ENCODE measurements at places on chromosomes 6 and 20. TPM values are rescaled to one million over a fixed set of nuclear protein-coding genes. Genes with fewer than 3 reads are reported as not detected.

ELOVL2 gene
- total RNA-seq: not detected

SLC17A2 gene
- total RNA-seq: not detected

MYT1 gene
- total RNA-seq: not detected

TSPO2 gene
- not detected for total RNA-seq

RAET1L gene
- total RNA-seq: not detected

TCFL5 gene
- total RNA-seq: 23.2 TPM

OR2J3 gene
- total RNA-seq: not detected

FRK gene
- total RNA-seq: 7.8 TPM

PCIF1 gene
- 32.5 TPM for total RNA-seq

DNA sequence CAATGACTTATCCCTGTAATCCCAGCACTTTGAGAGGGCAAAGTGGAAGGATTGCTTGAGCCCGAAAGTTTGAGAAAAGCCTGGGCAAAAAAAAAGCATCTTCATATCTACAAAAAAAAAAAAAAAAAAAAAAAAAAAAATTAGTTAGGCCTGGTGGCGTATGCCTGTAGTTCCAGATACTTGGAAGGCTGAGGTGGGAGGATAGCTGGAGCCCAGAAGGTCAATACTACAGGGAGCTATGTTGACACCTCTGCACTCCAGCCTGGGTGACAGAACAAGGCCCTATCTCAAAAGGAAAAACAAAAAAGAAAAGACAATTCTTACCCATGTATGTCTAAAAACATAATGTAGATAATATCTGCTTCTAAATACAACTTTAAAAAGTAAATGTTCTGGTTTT, 27.2 kb downstream of the CRISP1 start:
- DNase-seq: no peak

- no peak for DNase-seq
These were observed 55.6 kb upstream of the ZMYND8 start for GRCh38 chr20:47412083-47412482.

- DNase-seq: no peak
These were observed 66.9 kb downstream of the SYNJ2 start for GRCh38 chr6:158048589-158048988.

GRCh38 chr20:58153121-58153520, 75.3 kb downstream of the ANKRD60 start:
- no peak for DNase-seq

DNA sequence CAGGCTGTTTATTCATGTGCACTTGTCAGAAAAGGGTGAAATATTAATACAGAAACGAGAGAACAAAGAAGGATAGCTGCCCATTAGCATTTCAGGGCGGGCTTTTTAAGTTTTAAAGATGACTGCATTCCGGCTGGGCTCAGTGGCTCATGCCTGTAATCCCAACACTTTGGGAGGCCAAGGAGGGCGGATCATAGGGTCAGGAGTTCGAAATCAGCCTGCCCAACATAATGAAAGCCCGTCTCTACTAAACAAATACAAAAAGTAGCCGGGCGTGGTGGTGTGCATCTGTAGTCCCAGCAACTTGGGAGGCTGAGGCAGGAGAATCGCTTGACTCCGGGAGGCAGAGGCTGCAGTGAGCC, 130.5 kb downstream of the HFE start:
- DNase-seq: no peak

DNA sequence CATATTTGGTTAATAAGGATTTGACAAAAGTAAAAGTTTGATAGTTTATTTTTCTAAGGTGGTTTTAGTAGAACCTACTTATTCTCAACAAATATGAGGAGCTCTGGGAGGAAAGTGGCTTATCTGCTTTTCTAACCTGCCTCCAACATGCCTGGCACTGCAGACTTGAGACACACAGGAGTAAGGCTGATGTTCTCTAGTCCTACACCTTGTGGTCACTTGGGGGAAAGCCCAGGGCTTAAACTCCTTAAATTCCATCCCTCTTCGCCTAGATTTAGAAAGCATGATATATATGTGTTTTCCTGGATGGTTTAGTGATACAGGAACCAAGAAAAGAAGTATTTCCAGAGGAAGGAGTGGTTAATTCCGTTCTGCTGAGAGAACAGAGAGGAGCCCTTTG, 39.9 kb upstream of the SAMD5 start:
- DNase-seq: no peak

GRCh38 chr6:166561771-166562359, 24.6 kb downstream of the RAMACL start:
- DNase-seq: peak; percentile 35

- peak; percentile 61 for DNase-seq
These were observed 3.8 kb downstream of the TRAF3IP2 start for GRCh38 chr6:111601886-111602285.

DNA sequence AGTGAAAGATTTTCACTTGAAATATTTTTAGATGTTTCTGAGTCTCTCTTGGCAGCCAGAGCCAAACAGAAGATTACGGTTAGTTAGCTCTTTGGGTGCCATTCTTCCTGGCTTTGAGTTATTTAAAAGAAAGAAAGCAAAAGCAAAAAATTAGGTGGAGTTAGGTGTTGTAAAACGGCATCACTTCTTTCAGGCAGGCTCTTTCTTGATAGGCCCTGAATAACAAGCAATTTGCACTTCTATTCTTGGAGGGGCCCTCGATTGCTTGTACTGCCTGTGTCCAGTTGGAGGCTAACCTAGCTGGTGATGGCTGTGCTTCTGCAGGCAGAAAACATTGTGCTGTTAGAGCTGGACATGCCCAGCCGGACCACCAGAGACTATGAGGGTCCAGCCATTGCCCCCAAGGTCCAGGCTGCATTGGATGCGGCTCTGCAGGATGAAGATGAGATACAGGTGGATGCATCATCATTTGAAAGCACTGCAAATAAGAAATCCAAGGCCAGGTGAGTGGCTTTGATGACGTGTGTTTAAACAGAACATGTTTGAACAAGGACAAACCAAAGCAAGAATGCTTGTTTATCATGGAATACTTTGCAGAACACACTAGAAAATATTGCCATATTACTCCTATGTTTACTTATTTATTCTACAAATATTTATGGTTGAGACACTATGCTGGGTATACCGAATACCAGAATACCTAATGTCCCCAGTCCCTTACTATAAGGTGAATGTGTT, 28.1 kb upstream of the ASXL1 start:
- no peak for DNase-seq

- peak; percentile 81 for DNase-seq
These were observed 6.1 kb downstream of the UBD start for GRCh38 chr6:29553268-29554057.

- peak; percentile 17 for DNase-seq
These were observed 168.4 kb downstream of the CARMIL1 start for GRCh38 chr6:25447570-25447929.

GRCh38 chr6:109239651-109240321, 142.5 kb downstream of the CD164 start:
- peak; percentile 51 for DNase-seq

- DNase-seq: peak; percentile 62
These were observed 81.6 kb upstream of the PREP start for GRCh38 chr6:105484238-105485161.

DNA sequence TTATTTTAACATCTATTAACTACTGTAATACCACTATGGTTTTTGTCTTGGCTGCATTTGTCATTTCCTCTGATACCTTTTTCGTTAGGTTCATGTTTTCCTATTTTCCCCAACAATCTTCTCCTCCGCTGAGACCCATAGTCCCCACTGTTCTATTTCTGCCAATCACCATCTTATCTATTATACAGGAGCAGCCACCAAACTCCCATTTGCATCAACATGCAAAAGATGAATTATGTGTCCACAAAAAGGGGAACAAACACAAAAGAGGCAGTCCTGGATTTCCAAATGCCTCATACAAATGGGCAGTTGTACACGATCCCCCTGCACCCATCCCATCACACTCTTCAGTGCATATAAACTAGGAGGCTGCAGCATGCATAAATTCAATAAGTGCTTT, 121.7 kb upstream of the MYLIP start:
- DNase-seq: no peak

DNA sequence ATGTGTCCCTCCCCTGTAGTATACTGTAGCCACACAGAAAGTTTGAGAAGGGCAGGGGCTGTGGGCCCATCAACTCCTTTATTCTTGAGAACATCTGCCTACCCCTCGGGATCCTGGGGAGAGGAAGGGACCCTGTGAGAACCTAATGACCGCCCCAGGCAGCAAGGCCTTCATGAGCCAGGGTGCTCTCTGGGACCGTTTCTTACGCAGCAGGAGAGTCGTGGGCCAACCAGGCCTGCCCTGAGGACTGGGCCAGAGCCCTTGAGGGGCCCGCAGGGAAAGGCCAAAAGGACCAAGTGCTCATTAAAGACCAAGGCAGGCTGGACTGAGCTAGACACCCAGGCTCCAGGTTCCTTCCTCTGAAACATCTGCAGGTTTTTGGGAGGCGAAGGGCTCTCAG, 5.2 kb downstream of the SGK2 start:
- no peak for DNase-seq

- DNase-seq: peak; percentile 24
These were observed 46.8 kb downstream of the DSTN start for GRCh38 chr20:17616480-17617211.

- DNase-seq: no peak
These were observed 23.0 kb upstream of the MDFI start for GRCh38 chr6:41615311-41615710.

- no peak for DNase-seq
These were observed 17.4 kb upstream of the PBOV1 start for GRCh38 chr6:138235693-138236092.

DNA sequence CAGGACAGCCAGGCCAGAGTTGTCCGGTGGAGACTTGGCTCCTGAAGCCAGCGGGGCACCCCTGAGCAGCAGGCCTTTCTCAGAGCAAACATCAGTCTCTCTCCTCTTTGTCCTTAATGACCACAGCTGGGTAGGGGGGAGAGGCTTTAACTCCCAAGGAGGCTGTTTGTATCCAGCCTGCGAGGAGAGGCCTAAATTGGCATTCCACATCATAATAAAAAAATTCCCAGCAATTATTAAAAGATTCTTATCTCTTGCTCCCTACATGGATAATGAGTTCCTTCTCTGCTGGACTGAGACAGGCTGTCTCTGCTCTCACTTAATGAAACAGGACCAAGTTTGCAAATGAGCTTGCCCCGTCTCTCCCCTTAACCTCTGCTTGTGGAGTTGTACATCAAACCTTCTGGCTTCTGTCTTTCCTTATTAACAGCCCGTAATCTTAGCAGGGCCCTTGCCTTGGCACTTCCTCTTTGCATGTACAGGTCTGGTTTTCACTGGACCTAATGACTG, 838.2 kb downstream of the MAFB start:
- no peak for DNase-seq

DNA sequence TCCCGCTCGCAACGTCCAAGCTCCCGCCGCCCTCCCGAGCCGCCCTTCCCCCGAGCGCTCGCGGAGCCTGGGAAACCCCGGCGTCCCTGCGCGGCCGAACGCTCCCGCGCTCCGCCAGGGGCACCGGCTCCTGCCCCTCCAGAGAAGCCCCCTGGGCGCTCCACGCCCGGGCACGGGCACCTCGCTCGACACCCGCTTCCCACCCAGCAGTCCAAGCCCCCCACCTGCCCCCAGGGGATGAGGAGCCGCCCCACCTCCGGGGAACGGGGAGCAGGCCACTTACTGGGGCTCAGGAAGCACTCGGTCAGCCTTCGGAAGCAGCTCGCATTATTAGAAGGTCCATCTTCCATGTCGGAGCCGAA, 1.4 kb downstream of the PDE10A start:
- no peak for DNase-seq

DNA sequence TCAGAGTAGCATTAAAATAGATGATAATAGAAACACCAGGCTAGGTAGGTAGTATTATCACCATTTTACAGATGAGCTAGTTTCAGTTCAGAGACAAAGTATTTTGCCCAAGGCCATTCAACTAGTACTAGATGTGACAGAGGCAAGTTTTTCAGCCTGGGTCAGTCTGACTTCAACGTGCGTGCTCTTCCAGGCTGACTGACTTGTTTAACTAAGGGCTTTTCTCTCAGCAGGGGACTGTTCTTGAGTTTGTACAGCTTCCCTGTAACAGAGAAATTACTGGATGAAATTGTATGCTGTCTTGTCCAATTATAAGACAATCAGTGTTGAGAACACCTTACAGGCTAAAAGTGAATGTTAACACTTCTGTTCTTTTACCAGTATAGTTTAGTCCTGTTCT, 333.5 kb upstream of the MAN1A1 start:
- peak; percentile 8 for DNase-seq

DNA sequence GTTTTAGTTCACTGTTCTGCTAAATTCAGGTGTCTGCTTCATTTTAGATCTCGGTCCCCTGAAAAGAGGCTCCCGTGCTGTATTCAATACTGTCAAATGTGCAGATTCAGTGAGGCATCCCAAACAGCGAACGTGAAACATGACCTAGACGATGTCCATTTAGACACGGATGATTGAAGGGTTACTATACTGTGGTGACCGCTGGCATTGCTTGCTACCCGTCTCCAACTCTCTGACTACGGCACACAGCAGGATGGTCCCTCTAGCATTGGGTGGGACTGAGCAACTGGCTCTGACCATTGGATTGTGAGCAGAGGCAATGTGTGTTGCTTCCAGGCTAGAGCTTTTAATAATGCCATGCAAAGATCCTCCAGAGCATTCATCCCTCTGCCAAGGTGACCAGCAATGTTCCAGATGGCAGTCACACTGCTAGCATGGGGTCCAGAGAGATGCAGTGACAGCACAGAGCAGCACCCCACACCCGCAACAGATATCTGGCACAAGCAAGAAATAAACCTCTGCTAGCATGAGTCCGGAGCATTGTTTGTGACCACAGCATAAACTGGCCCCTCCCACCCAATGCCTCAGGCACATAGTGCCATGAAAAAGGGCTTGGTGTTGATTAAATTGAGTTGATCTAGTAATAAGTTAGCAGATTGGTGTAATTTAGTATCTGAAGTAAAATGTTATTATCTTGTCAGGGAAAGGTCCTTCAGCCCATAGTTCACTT, 9.0 kb downstream of the METTL24 start:
- DNase-seq: no peak

DNA sequence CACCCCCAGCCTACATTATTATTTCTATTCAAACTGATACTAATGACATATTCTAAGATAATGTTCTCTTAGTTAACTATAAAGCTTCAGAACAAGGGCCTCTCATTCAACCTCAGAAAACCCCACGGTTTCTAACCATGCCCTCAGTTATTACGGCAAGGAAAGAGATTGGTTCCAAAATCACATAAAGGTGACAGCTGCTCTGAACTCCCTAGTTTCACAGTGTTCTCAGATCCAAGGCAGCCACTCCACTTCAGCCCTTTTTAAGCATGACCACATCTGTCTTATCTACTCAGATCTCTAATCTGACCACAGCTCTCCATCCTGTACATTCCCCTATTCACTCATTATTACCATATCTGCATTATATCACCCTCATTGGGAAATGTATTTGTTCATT, 98.8 kb upstream of the CEP85L start:
- DNase-seq: no peak

GRCh38 chr20:36036688-36037087, 68.3 kb downstream of the CNBD2 start:
- no peak for DNase-seq

GRCh38 chr20:59891581-59891980, 41.9 kb downstream of the SYCP2 start:
- no peak for DNase-seq

GRCh38 chr6:127561660-127562059, 15.3 kb upstream of the C6orf58 start:
- no peak for DNase-seq

GRCh38 chr20:17598013-17598550, 28.2 kb downstream of the DSTN start:
- DNase-seq: no peak
